ENCODE measurements at places on chromosomes 1 and 21.

- DNase-seq: no peak
Observed at GRCh38 chr1:114173680-114174079, 20.0 kb upstream of the SYT6 start.

DNA sequence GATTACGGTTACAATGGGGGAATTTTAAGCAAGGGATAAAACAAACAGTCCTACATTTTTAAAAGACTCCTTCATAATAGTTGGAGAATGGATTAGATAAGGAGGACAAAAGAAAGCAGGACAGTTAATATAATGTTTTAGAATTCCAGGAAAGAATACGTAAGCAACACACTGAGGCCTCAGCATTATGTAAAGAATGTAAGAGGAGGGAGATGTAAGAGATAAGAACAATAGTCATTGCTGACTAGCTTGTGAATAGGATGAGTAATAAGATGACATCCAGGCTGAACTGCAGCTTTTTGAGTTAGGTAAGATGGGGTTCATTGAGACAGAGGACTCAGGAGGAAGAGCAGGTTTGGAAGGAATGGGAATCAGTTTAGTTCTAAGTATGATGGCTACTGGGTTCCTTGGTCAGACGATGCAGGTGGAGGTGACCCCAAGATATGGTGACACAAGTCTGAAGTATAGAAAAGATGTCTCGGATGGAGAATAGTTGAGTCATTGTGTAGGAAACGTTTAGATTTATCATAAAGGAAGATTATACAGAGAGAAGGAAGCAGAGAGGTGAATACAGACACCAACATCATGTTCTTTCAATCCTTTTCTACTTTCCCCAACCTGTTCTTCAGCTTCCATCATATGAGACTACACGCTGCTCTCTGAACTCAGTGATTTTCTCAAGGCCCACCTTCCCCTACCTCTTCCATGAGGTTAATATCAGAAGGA is 372.8 kb downstream of the PTBP2 start:
- DNase-seq: peak; percentile 79

DNA sequence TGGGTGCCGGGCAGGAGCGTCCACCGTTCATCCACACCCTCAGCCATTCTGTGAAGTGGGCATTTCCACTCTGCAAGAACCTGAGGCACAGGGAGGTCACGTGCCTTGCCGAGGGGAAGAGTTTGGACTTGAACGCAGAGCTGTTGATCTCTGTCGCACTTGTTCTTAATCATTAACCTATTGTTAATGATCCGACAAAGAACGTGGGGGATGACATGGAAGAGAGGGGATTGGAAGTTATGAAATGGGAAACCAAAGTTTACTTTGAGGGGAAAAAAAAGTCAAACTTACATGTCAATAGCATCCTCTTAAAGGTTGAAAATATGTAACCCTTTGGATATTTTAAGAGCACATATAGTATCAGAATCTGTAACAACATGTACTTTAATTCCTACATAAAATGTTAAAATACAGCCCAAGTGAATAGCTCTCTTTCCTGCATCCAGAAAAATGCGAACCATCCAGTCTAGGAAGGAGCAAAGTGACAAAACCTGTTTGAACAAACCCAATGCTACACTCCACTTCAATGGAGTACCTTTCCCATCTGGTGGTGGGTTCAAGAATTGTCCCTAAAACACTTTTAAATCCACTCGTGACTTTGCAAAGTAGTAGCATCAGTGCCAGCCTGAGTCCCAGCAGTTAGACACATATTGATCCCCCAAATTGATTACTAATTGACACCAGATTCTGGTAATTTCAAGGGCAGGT is 75.5 kb downstream of the SETD4 start:
- DNase-seq: no peak

GRCh38 chr1:36178471-36179219 is 22.7 kb downstream of the MAP7D1 start:
- DNase-seq: peak; percentile 66

DNA sequence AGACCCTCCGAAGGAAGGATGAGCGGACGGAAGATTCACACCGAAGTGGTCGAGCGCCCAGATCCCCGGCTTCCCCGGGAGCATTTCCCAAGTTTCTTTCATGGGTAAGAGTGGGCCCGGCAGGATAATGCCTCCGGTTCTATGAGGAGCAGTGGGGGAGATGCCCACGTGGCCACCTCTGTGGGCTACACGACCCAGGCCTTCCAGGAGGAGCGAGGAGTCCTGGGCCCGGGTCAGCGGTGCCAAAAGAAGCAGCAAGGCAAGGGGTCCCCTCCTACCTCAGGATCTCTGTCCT is 7.9 kb upstream of the NBPF11 start:
- no peak for DNase-seq

- DNase-seq: no peak
Observed at GRCh38 chr1:39995973-39996393, 41.0 kb downstream of the MFSD2A start.

GRCh38 chr1:200161801-200162200 is 134.3 kb downstream of the NR5A2 start:
- no peak for DNase-seq

DNA sequence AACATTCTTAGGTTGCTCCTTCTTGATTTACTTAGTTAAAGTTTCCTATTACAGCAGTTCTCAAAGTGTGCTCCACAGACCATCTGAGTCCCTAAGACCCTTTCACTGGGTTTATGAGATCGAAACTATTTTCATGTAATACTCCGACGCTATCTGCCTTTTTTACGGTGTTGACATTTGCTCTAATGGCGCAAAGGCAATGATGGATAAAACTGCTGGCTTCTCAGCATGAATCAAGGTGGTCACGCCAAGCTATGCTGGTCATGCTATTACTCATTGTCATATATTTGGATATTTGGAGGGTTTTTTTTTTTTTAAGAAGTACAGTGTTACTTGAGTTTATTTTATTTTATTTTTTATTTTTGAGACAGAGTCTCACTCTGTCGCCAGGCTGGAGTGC is 235.1 kb downstream of the KIF26B start:
- no peak for DNase-seq

DNA sequence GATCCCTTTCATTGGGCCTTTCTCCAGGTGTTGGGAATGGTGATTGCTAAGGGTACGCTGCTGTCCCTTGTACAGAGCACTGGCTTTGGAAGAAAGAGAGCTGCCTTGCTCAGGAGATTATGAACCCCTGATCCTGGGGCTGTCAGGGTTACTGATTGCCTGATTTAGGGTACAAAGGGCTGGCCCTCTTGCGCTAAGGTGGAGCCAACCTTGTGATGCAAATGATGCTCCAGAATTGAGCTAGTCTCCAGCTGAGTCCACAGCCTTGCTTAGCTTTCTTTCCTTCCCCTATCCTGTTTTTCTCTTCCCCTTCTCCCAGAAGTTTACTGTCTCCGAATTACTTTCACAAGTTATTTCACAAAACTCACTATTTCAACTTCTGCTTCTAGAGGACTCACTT is 334.7 kb downstream of the AMY1C start:
- no peak for DNase-seq

DNA sequence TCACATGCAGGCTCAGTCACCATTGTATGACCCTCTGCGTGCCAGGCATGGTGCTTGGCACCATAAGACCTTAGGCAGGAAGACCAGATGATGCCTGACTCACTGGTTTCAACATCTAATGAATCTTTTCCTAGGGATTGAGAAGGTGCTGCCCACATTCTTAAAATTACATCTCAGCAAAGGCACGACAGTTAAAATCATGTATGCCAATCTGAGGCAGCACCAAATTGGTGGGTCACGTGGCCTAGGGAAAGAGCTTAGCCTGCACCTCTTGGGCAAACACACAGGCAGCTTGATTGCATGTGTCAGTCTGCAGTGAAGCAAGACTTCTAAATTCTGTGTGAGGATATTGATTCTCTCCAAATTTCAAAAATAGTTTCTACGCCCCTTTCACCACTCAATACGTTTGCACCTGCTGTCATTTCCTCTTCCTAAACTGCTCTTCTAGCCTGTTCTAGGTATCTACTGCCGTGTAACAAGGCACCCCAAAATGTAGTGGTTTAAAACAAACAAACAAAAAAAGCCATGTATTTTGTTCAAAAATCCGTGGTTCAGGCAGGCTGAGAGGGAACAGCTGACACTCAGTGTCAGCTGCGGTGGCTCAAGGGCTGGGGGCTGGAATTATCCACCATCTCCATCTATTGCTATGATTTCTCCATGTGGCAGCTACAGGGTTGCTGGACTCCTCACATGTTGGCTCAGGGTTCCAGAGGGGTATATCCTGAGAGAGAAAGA is 160.2 kb upstream of the FGGY start:
- DNase-seq: no peak

GRCh38 chr1:183941001-183941400 is 96.5 kb downstream of the COLGALT2 start:
- no peak for DNase-seq

DNA sequence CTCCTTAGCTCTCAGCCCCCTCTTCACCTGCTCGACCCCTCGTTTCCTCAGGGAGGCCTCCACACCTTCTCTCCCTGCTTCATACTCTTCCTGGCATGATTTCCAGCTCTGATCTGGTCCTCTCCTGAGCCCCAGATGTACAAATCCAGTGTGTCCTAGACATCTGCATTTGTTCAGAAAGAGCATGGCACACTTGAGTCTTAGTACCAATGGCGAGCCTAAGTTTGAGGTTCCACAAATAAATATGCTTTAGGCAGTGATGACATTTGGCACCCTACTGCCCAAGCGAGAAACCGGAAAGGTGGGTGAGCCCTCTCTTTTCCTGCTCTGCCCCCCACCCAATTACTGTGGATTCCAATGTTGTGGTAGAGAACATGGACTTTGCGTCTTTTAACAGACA is 34.0 kb downstream of the ATP1A1 start:
- DNase-seq: no peak

GRCh38 chr1:57966340-57966739 is 542.5 kb upstream of the DAB1 start:
- DNase-seq: no peak

GRCh38 chr1:31645274-31645568 is 545 bp upstream of the PEF1 start:
- DNase-seq: no peak

DNA sequence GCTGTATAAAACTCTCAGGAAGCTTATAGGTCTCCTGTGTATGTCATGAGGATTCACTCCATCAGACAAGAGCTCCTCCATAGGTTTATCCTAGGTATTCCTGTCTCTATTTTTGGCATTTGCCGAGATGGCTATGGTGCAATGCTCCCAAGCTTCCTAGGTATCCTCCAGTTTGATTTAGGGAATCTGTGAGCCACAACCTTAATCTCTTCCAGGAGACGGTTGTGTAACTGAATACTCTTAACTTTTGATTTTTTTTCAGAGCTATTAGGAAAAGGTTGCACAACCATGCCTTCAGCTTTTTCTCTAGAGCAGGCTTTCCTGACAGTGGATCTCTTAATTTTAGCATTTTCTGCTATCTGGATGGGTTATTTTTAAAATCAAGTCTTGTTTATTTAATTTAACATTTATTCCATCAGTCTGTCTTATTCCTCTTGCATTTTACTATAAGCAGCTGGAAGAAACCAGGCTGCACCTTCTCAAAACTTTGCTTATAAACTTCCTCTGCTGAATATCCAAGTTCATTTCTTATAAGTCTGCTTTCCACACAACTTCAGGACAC is 69.4 kb upstream of the BACE2 start:
- no peak for DNase-seq

DNA sequence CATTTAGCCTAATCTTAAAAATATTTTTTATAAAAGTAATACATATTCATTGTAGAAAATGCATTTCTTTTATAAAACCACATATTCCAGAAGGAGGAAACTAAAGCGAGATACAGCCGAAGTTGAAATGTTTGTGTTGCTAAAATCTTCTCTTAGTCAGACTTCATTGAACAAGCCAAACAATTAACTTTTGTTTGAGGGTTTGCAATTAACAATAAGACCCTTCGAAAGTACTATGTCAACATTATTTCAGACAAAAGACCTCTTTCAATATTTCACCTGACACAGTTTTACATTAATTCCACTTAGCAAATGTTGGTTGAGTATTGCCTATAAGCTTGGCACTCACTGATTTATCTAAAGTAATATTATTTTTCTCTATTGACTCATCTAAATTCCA is 354.0 kb upstream of the ADAMTS5 start:
- DNase-seq: no peak

DNA sequence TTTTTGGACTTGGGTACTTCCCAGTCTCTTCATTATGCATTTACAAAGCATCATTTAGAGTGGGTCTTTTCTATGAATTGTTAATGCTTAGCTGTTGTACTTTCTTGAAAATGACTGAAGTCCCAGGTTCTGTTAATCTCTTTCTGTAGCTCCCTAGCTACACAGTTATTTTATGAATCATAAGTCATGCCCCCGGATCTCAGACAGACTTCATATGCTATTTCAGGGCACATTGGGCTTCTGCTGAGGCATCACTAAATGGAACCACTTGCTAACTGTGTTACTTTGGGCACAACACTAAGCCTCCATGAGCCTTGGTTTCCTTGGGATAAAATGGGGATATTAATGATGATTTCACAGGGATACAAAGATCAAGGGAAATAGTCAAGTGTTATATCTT is 55.5 kb upstream of the RBM15 start:
- DNase-seq: no peak

GRCh38 chr1:36988741-36989193 is 45.5 kb downstream of the GRIK3 start:
- DNase-seq: no peak

- DNase-seq: no peak
Observed at GRCh38 chr21:39489380-39489924, 37.7 kb downstream of the SH3BGR start.

GRCh38 chr1:103959565-103959964 is 209.9 kb downstream of the AMY1C start:
- DNase-seq: no peak

DNA sequence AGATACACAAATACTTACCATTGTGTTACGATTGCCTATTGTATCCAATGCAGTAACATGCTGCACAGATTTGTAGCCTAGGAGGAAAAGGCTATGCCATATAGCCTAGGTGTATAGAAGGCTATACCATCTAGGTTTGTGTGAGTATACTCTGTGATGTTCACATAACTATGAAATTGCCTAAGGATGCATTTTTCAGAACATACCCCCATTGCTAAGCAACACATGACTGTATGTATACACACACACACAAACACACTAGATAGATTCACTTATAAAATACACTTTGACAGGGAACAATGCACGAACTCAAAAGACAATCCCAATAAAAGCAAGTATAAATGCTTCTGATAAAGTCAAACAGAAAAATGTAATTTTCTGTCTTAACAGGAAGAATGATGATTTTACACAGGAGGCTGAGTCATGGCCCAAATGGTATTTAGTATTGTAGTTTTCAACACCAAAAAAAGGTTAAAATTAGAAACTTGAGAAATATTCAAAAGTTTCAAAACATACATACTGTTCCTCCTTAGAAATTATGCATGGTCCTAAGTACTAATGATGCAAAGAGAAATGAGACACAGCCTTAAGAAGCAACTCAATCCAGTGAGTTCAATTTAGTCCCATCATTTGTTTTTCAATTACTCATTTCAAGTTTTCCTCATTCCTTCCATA is 12.2 kb downstream of the FH start:
- peak; percentile 35 for DNase-seq

GRCh38 chr1:48760857-48761256 is 15.8 kb downstream of the BEND5 start:
- no peak for DNase-seq

- DNase-seq: no peak
Observed at GRCh38 chr1:153348511-153349362, at the start of gene PGLYRP4. Gene PGLYRP4 (minus strand): TSS chr1:153348841. CDS start chr1:153347932, 909 bp downstream.

All from cardiac muscle cell (in vitro differentiated cells and primary cell).